ENCODE measurements at places on chromosomes 6 and 20. TPM values are rescaled to one million over a fixed set of nuclear protein-coding genes. Genes with fewer than 3 reads are reported as not detected.

SIGLEC1 gene
- polyA plus RNA-seq, result 0.61 TPM

GRCh38 chr6:167424060-167424673, 99.3 kb downstream of the TTLL2 start:
- DNase-seq, result no peak

DNA sequence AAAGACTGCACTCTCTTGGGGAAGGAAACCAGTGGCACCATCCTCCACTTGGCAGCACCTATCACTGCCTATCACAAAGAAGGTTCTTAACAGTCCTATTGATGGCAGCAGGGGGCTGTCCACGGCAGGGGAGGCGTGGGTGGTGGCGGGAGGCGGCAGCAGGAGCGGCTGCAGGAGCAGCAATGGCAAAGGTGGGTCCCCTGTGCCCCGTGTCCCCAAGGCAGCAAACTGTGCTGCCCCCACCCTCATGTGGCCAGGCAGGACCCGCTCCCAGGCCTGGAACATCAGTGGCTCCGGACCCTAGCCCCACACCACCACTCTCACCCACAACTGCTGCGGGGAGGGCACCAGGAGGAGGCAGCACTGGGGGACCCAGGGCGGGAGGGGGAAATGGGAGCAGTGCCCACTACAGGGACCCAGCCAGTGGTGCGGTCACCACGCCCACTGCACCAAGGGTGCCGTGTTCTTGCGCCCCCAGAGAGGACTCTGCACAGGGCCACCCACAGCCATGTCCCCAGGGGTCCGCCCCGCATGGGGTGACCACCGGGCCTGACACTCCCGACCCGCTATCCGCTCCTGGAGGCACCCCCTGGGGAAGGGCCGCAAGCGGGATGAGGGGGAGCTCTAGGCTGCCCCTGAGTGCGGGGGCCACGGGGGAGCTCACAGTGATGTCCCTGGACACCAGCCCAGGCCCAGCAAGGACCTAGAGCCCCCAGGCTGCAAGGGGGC, 54.6 kb downstream of the GMDS start:
- DNase-seq, result no peak

DCBLD1 gene
- 11.4 TPM for polyA plus RNA-seq

DNA sequence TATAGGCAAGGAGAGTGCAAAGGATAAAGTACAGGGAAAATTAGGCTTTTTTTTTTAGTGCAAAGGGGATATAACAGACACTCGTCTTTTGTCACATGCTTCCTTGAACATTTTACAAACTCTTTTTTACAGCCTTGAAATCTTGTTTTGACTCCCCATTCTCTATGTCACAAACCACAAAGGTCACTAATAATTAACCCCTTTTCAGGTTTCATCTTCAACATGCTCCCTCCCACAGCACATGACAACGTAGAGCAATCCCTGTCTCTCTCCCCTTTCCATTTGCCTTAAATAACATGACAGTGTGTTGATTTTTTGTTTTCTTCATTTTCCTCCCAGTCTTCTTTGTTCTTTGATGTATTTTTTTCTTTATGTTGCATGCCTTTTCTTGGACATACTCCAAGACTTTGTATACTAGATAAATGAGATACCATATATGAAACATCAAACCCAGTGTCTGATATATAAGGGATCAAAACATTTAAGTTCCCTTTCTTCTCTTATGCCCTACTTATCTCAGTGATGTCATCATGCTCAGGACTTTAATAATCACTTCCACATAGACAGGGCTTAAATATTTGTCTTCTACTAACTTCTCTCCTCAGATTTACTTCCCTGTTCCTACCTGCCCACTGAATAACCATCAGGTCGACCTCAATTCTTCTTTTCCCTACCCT, 378.7 kb upstream of the HSF2 start:
- no peak for DNase-seq

CHRNA4 gene
- 11.4 TPM for polyA plus RNA-seq

GRCh38 chr6:157427969-157428368, 47.0 kb downstream of the ZDHHC14 start:
- no peak for DNase-seq

DNA sequence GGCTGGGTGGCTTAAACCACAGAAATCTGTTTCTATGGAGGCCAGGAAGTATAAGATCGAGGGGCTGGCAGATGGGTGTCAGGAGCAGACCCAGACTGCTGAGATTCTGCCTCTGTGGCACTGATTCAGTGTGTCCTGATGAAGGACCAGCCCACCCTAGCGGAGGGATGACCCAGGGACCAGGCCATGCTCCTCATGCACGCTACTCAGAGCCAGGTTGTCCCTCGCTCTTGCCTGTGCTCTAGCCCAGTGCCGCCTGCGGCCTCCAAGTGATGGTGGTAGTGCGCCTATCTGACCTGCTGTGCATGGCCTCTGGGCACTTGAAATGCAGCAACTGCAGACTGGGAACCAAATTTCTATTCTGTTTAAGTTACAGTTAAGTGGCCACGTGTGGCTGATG, 13.1 kb upstream of the APMAP start:
- DNase-seq, result no peak

DNA sequence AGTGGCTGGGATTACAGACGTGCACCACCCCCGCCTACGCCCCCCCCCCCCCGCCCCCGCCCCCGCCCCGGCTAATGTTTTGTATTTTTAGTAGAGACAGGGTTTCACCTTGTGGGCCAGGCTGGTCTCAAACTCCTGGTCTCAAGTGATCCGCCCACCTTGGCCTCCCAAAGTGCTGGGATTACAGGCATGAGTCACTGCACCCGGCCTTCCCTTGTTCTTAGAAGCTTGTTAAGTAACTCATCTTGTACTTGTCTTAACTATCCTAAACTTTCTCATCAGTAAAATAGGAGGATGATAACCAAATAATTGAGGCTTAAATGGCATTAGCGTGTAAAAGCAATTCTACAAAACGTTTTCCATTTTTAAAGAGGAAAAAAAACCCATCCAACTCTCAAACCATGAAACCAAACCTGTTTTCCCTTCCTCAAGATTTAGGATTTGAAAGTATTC, 4.2 kb downstream of the CDYL start:
- no peak for DNase-seq

GRCh38 chr20:22904905-22905304, 130.2 kb upstream of the SSTR4 start:
- no peak for DNase-seq

DNA sequence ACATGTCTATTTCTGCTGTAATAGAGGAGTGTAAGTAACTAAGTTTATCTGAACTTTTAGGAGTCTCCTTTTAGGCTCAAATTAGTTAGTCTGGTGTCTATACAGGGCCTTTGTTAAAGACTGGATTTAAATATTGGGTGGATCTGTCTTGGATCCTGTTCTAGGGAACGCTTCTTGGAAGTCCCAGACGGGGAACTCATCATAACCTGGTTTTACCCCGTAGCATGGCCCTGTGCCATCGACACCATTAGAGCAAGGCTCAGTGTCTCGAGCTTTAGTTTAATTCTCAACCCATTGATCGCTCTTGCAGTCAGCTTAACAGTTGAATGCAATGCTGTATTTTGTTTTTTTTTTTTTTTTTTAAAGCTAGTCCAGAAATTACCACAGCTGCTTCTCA, 89.9 kb downstream of the CARMIL1 start:
- no peak for DNase-seq

GRCh38 chr6:38143191-38144150, 323.9 kb downstream of the ZFAND3 start:
- no peak for DNase-seq

DNA sequence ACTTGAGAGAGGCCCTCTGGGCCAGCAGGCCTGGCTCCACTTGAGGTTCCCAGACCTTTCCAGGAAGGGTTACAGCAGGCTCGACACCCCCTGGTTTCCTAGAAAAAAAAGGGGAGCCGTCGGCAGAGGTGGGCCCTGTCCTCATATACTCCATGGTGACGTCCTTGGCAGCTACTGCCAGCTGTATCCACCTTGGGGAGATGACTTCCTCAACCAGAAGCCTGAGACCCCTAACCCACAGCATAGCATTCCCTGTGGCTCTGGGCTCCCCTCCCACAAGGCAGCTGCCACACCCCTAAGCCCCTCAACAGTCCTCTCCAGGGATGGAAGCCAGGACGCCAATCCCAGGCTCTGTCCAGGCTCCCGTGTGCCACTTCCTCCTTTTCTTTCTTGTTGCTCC, 294.8 kb downstream of the CDC5L start:
- DNase-seq, result no peak

DNA sequence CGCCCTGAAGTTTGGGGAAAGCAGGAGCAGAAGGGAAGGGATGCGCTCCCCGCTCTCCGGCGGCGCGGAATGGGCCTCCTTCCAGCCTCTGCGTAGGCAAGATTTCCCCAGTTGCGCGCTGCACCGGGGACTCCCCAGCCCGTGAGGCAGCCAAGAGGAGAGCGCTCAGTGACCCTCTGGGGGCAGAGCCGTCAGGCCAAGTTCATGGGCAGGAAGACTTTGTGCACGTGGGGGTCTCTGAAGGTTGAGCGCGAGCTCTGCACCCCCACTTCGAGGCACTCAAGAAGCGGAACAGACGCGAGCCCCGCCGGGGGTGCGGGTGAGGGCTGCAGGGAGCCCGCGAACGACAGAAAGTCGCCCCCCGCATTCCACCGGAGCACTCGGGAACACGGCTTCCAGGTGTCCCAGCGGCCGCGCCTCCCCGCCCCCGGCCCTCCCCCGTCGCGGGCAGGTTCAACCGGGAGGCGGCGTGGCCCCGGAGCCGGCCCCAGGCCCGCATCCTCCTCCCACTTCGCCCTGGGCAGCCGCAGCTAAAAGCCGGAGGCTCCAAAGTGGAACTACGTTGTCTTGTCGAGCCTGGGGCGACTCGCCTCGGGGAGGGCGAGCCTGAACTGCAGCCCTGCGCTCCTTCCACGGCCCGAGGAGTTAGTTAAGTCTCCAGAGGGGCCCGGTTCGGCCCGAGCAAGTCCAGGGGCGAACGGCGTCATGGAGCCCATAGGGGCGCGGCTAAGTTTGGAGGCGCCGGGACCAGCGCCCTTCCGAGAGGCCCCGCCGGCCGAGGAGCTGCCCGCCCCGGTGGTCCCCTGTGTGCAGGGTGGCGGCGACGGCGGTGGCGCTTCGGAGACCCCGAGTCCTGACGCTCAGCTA, at the start of gene PPP1R3G:
Gene PPP1R3G, plus strand, starts transcription at position 561 of the 867 bp plus-strand sequence. Its CDS starts 145 bp downstream, at position 706.
- DNase-seq, result no peak

MRPS10 gene
- 32.1 TPM for polyA plus RNA-seq

- DNase-seq, result no peak
Observed at GRCh38 chr6:44667226-44667625, 279.7 kb downstream of the CDC5L start.

NRN1 gene
- polyA plus RNA-seq, result 5.8 TPM

- no peak for DNase-seq
Observed at GRCh38 chr6:4192173-4192572, 56.8 kb upstream of the ECI2 start.

KCNK5 gene
- polyA plus RNA-seq, result 8.9 TPM

DNA sequence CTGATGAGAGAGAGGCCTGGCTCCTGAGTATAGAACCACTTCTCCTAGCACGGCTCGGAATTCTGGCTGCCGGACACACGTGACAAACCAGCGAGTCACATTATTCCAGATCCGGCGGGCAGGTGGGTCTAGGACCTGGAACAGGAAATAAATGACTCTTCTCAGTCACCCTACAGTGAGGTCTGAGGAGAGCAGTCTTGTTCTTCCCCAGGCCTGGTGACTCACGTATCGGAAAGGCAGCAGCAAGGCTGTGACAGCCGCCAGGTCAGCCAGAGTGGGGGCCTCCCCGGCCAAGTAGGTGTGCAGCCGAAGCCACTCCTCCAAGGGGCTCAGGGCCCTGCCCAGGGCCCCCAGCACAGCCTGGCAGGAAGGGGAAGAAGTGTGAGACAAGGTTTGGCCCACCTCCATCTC, 2.8 kb downstream of the VARS1 start:
- no peak for DNase-seq

DNA sequence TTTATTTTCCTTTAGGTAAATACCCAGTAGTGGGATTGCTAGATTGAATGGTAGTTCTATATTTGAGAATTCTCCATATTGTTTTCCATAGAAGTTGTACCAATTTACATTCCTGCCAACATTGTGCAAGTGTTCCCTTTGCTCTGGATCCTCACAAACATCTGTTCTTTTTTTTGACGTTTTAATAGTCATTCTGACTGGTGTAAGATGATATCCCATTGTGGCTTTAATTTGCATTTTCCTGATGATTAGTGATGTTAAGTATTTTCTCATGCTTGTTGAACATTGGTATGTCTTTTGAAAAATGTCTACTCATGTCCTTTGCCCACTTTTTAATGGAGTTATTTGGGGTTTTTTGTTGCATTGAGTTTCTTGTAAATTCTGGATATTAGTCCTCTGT, 85.6 kb downstream of the UBE3D start:
- no peak for DNase-seq

- no peak for DNase-seq
Observed at GRCh38 chr6:73727114-73727513, 31.1 kb downstream of the CD109 start.

DNA sequence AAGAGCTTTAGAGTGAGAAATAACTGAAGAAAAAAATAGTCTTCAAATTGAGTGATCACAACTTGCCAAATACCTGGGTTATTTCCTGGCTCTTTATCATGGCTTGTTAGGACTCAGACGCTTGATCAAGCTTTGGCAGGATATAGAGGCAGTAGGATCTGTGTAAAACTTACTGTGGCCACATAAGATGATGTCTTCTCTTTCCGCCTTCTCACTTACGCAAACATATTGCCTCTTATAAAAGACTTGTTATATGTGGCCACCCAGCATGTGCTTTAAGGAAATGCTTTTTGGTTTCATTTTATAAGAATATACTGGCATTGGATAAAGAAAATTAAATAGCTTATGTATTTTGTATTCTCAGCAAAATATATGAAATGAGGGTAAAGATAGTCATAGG, 101.8 kb upstream of the AKIRIN2 start:
- DNase-seq, result no peak

DNA sequence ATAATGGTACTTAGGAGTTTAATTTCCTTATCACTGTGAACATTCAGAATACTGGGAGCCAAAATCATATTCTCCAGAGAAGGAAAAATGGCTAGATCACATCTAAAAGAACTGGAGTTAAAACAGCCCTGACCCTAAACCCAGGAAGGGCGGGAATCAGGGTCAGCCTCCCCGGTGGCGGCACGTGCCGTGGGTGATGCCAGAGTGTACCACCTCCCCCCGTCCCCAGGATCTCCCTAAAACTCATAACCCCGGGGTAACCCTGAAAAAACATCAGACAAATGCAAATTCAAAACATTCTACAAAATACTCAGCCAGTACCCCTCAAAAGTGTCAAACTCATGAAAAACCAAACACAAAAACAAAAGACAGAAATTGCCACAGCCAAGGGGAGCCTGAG, 148.3 kb downstream of the DLL1 start:
- no peak for DNase-seq

- DNase-seq, result no peak
Observed at GRCh38 chr20:46246559-46246958, 61.7 kb downstream of the CDH22 start.

DNA sequence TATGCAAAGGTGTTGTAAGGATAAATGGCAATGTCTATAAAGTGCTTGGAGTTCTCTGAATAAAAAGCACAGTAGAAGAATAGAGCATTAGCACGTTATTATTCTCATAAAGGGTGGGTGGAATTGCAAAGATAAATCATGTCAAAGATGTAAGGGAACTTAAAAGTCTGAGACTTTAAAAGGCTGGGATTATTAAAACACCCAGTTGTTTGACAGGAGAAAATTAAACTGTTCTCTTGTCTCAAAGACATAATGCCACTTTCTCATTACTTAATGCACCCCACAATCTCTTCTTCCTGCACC, 70.4 kb upstream of the PDE10A start:
- DNase-seq, result no peak

SLC17A5 gene
- polyA plus RNA-seq, result 18.9 TPM

All from renal cortex interstitium (tissue), 15 donors.